ENCODE measurements at places on chromosomes 13 and 19.

- DNase-seq = peak; percentile 95
These were observed at the start of gene MAST3 for GRCh38 chr19:18097217-18097992. MAST3 (plus strand) TSS chr19:18097778; CDS start chr19:18097793, 15 bp downstream.

GRCh38 chr19:18112989-18113478, 15.5 kb downstream of the MAST3 start:
- DNase-seq = peak; percentile 97

DNA sequence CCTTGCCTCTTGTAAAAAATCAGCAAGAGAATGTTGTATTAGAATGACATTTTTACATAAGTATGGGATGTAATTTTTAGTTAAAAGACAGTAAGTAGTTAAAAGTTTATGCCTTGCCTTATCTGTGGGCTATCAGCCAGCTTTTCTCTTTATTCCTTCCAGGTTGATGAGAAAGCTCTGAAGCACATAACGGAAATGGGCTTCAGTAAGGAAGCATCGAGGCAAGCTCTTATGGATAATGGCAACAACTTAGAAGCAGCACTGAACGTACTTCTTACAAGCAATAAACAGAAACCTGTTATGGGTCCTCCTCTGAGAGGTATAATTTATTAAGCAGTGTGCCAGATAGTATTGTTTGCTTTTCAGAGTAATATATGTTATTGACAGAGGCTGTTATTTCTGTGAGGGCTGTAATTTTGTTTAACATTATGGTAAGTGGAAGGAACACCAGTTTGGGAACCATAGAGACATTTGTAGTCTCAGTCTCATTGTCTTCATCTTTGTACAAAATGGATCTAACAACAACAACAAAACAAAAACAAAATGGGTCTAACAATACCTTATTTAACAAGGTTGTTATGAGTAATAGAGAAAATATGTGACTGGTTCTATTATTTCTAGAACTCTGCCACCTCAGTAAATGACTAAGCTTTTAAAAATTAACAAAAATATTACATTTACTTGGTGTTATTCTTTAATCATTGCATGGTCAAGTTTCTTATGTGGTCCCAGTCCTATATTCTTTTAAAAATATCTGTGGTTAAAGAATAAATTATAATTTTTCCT, 112.8 kb downstream of the TDRD3 start:
- DNase-seq = no peak

GRCh38 chr13:50521831-50522149, 321.7 kb downstream of the DLEU7 start:
- no peak for DNase-seq

- peak; percentile 82 for DNase-seq
These were observed 591 bp downstream of the ZNF823 start for GRCh38 chr19:11737964-11738745.

- DNase-seq = no peak
These were observed 8.1 kb upstream of the FXYD3 start for GRCh38 chr19:35107545-35107944.

DNA sequence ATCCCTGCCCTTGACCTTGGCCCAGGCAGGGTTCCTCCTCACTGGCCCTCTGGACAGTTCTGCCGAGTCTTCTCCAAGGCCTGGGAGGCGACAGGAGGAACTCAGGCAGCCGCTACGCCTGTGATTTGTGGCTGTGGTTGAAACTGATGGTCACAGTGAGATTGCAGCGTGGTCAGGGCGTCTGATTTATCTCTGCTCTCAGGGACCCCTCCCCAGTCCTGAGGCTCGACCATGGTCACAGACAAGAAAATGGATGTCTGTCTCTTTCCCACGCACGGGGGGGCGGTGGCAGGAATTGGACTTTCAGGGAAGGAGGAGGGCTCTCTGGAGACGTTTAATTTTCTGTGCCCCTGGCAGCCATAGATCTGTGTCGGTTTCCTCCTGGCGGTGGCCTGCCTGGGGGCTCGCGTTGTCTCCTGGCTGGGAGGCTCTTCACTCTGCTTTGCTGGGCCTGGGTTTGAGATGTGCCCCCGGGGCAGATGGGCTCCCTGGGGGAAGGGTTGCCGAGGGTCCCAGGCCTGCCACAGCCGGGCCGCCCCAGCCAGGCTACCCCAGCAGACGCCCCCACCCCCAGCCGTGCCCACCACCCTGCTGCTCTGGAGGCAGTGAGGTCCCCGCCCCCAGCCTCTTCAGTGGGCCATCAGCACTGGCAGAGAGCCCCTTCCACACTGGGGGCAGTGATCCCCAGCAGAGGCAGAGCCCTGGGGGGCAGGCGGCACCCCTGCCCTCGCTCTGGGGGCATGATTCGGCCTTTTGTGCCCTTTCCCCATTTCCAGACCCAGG, 167.4 kb downstream of the KDM4B start:
- no peak for DNase-seq

GRCh38 chr13:99105160-99105559, 95.5 kb upstream of the UBAC2 start:
- no peak for DNase-seq

All from endodermal cell (in vitro differentiated cells).